CD4-positive, CD25-positive, alpha-beta regulatory T cell (primary cell): ENCODE measurements at places on chromosomes 16 and 17. TPM values are rescaled to one million over a fixed set of nuclear protein-coding genes. Genes with fewer than 3 reads are reported as not detected.

DNA sequence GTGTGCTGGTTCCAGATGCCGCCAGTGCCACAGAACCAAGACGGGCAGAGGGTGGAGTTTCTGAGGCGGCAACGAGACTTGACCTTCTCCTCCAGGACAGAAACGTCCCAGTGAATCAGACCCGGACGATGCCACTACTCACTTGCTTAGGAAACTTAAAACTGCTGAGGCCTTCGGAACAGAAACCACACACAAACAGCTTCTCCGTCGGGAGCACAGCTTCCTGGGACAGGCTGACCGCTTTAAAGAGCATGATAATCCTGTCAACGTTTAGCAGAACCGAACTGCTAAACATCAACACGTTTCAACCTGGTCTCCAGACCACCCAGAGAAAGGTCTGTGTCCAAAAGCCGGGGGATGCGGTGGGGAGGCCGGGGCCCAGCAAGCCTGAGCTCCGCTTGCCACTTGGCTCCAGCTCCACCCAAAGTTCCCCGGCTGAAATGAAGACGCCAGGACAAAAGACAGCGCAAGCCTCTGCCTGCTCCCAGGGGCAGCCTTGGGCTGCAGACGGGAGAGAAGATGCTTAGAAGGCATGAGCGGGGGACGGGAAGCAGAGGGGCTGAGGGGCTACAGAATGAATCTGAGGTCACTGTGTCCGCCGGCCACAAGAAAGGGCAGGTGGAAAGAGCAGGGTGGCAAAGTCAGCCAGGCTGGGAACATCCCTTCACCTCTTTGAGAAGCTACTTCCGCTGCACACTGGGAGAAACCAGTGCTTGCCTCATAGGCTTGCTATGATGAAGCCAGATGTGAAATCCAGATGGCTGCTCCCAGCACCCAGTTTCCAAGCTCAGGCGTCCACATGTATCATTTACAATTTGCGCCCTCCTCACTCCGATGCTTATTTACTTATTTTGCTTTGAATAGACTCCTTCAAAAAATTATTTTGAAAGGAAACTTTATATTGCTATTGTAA, 69.0 kb downstream of the MRM3 start:
- no peak for DNase-seq

GRCh38 chr16:81327011-81327410, 12.2 kb downstream of the GAN start:
- no peak for DNase-seq

DNA sequence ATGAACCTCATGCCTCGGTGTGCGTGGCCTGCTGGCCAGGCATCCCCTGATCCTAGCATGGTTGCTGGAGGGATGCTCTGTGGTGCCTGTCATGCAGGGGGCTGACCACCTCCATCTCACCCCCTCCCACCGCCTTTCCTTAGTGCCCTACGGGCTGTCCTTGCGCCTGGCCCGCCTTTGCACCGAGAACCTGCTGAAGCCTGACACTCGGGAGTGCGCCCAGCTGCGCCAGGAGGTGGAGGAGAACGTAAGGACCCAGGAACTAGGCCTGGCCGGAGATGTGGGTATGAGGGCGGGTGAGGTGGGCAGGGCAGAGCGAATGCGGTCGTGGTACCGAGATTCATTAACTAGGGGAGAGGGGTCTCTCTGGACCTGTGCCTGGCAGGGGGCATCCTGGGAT, 19.0 kb downstream of the ITGB4 start:
- no peak for DNase-seq

DNA sequence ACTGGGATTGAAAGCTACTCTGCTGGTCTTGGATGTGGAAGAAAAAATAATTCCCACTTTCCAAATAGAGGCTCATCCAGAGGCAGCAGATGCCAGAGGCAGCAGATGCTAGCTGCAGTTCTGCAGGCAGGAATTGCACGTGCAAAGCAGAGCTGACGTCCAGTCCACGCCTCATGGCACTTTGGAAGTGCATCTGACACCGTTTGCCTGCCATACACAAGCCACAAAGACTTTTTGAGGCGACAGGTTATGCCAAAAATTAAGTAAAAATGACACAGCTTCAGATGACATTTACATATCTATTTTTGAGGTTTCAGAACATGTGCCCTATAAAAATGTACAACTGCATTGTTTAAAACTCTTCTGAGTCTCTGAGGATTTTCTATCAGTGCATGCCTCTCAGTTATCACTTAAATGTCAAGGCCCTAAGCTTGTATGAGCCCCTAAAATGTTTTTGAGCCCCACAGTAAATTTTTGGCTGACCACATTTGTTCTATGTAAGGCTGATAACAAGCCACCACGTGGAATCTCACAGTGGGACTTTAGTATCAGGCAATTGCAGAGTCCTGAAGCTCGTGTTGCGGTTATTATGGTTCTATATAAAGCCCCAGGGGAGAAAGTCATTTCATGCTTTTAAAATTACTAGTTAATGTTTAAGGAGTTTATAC, 239.2 kb downstream of the PRKCA start:
- no peak for DNase-seq

DNA sequence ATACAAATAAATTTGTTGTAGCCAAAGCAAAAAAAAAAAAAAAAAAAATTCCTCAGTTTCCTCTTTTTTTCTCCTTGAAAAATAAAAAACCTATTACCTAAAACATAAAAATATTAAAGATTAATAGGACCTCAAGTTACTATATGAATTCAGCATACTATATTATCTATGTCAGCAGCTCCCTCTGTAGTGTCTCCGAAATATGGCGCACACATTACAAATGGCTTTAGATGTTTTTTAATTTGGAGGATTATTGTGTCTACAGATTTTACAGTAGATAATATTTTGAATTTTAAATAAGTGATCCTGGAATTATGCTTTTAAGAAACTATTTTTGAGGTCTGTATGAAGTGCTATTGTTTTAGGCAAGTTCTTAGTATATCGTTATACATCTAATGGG, 94.4 kb downstream of the NLK start:
- no peak for DNase-seq

GRCh38 chr16:16127469-16128116, 95.7 kb downstream of the ABCC6 start:
- peak; percentile 73 for DNase-seq

DNA sequence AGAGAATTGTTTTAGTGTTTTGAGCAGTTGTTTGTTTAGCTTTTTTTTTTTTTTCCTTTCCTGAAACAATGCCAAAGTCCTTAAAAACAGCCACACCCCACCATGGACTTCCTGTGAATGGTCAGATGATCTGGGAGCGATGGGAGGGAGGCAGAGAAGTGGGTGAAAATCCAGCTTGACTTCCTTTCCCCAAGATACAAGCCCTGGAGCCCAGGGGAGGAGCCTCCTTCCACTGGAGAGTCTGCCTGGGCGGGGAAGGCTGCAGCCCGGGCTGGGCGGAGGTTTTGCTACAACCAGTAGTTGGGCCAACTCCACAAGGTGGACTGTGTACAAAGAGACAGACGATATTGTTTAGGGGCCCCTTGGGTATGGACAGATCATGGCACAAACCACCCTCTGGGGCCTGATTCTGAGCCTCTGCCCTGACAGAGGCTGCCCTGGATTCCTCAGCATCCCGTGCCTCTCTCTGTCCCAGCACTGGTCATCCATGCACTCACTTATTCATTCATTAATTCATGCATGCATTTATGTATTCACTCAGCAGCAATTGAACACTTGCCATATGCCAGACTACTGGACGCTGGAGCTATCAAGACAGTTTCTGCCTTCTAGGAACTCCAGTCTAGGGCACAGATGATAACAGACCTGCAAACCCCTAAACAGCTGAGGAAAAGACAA, 29.8 kb downstream of the WSB1 start:
- no peak for DNase-seq

- DNase-seq: peak; percentile 8
Observed at GRCh38 chr17:12545877-12546513, 119.7 kb upstream of the MYOCD start.

- DNase-seq: no peak
Observed at GRCh38 chr17:66971264-66971663, 6.8 kb downstream of the CACNG4 start.

DNA sequence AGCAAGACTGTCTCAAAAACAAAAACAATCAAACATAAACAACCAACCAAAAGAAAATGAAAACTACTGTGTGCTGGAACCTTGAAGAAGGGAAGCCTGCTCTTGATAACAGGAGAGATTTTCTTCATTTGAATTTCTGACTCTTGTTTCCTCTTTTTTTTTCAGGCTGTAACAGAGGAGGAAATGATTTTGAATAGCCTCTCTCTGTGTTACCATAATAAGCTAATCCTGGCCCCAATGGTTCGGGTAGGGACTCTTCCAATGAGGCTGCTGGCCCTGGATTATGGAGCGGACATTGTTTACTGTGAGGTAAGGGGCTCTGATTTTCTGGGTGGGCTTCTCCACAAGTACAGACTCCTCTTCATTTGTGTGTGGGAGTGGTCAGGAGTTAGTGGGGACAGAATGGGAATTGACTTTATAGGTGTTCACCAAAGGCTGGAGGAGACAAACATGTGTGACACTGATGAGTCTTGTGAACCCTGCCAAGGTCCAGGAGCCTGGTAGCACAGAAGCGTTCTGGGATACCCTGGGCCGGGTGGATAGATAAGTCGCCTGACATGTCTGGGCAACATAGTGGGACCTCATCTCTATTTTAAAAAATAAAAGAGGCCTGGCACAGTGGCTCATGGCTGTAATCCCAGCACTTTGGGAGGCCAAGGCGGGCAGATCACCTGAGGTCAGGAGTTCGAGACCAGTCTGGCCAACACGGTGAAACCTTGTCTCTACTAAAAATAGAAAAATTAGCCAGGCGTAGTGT, 14.9 kb downstream of the DUS2 start:
- no peak for DNase-seq

DNA sequence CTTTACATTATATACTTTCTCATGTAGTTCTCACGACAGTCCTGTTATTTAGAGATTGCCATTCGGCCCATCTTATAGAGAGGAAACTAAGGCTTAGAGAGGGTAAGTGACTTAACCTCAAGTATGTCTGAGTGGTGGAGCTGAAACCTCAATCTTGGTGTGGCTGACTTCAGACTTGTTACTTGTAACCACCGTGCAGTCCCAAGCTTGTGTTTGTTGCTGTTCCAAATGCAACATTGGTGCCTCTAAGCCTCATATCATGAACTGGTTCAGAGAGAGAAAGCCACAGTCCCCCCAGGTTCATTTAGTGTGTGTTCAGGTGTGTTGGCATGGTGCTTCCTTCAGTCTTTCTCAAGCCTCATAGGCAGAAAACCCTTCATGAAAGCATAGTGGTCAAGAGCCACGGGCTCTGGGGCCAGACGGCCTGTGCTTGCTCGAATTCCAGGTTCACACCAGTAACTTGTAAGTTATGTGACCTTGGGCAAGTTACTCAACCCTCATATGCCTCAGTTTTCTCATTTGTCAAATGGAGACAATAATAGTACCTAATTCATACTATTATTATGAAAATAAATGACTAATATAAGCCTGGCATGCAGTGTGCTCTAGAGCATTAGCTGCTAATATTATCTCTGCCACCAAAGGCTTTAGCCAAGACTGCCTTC, 39.9 kb downstream of the CDH1 start:
- DNase-seq: no peak

DNA sequence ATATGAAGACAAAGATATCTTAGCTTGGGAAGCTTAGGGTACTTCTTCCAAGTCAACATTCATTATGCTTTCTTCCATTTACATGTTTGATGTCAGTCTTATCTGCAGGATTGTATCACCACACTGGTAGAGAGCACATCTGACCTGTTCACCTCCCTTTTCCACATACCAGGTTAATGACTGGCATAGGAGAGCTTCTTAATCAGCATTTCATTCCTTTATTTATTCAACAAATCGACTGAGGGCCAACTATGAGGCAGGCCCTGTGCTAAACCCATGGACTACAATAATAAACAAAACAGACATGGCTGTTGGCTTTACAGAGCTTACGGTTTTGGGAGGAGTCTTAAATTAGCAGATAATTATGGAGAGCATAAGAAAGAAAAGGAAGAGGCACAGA, 378.1 kb upstream of the CDH11 start:
- no peak for DNase-seq

- DNase-seq: no peak
Observed at GRCh38 chr17:2876467-2876866, 80.2 kb downstream of the RAP1GAP2 start.

GRCh38 chr16:88013091-88013609, 61.9 kb downstream of the BANP start:
- DNase-seq: no peak

DNA sequence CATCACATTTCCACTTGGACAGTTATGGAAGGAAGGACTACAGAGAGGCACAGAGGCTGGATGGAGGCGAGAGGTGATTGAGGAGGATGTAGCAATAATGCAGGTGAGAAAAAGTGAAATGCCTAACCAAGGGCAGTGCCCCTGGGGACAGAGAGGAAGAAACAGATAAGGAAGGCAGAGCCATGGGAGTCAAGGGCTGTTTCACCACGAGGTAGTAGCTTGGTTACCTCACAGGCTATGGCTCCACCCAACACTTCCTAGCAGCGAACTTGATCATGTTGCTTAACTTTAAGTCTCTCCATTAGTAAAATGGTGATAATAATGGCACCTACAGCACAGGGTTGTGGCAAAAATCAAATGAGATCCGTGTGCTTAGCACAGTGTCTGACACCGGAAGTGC, 83.9 kb downstream of the YPEL2 start:
- DNase-seq: no peak

GRCh38 chr17:69218986-69219385, 9.6 kb downstream of the ABCA10 start:
- no peak for DNase-seq

GRCh38 chr17:28426081-28426519, 20.1 kb upstream of the SLC46A1 start:
- DNase-seq: no peak

GRCh38 chr16:89969741-89970410, 21.3 kb downstream of the DEF8 start:
- DNase-seq: no peak

GRCh38 chr17:74739227-74739831, 2.3 kb downstream of the RAB37 start:
- no peak for DNase-seq

The RANGRF gene
- 91.7 TPM for polyA plus RNA-seq

The NHERF2 gene
- polyA plus RNA-seq: 0.27 TPM

The ANKFN1 gene
- polyA plus RNA-seq: not detected

The CCDC200 gene
- not detected for polyA plus RNA-seq

The HBQ1 gene
- polyA plus RNA-seq: not detected

The JPH3 gene
- not detected for polyA plus RNA-seq

The KRTAP4-5 gene
- polyA plus RNA-seq: not detected
